ENCODE measurements at places on chromosomes 12 and 14.

DNA sequence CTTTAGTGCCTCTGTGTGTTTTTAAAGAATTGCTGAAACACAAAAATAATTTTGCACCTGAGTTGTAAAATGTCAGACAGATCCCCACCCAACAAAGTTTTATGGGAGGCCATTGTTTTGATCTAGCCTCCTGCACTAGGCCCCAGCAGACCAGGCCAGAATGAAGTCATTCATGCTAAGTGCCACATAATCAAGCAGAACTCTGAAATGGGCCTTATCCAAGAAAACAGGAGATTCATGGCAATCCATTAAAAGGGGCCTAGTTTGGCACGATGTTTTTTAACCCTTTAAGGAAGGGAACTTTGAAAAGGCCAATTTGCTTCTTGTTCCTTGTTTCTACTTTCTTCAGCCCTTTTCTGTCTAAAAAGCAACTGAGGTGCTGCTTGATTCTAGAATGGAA, 260.9 kb downstream of the ITPR2 start:
- no peak for DNase-seq

- DNase-seq: no peak
Measured at GRCh38 chr14:104245075-104245474, 106.7 kb downstream of the KIF26A start.

GRCh38 chr12:132432721-132433577, 57.0 kb upstream of the FBRSL1 start:
- DNase-seq: no peak

DNA sequence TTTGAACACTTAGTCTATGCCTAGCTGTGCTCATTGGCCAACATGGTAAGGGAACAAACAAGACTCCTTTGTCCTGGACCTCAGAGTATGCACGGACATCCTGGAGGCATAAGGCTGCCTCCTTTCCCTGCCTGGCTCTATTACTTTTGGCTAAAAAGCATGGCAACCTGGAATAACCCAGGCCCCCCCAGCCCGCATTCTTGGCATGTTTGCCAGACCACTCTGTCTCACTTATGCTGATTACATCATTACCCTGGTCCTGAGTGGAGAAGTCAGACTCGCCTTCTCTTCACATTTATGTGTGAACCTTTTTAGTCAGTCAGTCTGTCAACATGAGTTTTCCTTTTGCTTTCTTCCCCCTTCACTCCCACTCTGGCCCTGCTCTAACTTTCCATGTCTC, 58.0 kb upstream of the ELK3 start:
- DNase-seq: no peak

DNA sequence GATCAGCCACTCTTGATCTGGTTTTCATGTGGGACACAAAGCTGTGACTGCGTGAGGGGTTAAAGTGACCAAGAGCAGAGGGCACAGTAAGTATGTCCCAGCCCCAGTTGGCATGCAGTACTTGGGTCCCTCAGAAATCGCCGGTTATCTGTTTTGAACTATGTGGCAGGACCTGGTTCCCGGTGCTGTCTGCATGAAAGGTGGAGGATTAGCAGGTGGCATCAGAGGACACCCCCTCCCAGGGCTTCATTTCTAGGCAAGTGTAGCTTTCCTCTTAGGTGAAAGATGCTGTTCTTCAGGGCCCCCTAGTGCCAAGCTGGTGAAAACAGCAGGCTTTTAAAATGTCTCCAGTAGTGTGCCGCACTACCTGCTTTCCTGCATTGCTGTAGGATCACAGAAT, 57.1 kb downstream of the ATG14 start:
- DNase-seq: peak; percentile 47

GRCh38 chr12:48686037-48686595, 4.1 kb upstream of the KANSL2 start:
- no peak for DNase-seq

DNA sequence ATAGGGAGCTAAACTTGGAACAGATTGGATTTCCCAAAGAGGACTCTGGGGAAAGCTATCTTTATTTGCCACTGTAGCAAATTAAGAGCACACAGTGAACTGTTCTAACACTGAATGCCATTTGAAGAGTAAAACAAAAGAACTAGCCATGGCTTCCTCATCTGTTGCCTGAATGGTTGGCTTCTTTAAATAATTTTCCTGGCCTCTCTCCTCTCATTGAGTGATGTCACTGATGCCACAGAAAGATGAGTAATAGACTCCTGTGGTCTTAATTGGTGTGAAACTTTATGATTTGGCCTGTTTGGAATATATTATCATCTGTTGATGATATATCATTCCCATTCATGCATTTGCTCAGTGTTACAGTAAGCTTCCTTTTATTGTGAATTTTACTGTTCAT, 42.5 kb downstream of the WDR20 start:
- no peak for DNase-seq

GRCh38 chr14:31854508-31855075, 222.5 kb upstream of the ARHGAP5 start:
- no peak for DNase-seq

DNA sequence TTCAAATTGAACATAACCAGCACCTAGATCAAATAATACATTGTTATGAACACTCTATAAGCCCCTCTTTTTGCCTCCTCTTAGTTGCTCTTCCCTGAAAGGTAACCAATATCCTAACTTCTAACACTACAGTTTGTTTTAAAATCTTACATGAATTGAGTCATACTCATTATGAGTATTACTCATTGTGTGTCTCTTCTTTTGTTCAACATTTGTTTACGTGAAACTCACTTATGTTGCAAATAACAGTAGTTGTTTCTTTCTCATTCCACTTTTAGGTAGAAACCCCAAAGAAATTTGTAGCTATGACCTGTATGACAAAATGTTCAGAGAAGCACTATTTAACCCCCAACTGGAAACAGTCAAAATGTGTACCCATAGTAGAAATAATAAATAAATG, 6.6 kb downstream of the LRRC9 start:
- no peak for DNase-seq

- no peak for DNase-seq
Measured at GRCh38 chr12:23921099-23921856, 28.2 kb downstream of the SOX5 start.

- no peak for DNase-seq
Measured at GRCh38 chr12:13179211-13180074, 17.1 kb upstream of the EMP1 start.

DNA sequence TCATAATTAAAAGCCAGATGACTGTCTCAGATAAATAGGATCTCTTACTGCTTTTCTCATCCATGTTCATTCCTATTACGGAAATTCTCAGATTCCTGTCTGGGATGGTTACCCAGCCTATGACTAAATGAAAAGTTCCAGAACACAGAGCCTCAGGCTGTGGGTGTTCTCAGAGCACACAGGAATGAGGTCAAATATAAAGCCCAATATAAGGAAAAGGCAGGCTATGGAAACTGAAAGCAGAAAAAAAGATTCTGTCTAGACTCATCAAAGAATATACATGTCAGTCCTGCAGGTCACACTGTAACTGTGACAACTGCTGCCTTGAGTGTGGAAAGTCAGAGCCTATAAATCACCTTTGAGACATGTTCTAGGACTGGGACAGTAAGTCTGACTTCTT, 64.3 kb downstream of the DCAF5 start:
- DNase-seq: no peak

GRCh38 chr14:104883681-104884361, 18.8 kb downstream of the CEP170B start:
- no peak for DNase-seq

DNA sequence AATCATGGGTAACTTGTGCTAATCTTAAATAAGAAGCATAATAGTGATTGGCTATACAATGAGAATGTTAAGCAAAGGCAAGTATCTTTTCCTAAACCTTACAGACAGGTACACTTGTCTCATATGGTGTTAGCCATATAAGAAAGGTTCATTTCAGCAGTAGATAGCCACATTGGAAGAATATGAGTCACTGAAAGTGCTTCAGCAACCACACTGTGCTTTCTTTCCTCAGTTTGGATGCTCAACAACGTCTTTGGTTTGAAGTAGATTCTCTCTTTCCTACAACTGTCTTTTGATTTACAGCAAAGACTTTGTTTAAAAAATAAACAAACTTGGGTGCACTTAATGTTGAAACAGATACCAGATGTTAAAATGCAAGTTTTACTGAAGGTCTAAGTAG, 8.9 kb downstream of the DDHD1 start:
- DNase-seq: no peak
